ENCODE measurements at places on chromosomes 4 and X.
A peak's percentile ranks its signal among the peaks of the same experiment; 100 is the strongest.

- DNase-seq = no peak
Measured at GRCh38 chr4:106588891-106589290, 220.3 kb upstream of the GIMD1 start.

- peak; percentile 90 for DNase-seq
Measured at GRCh38 chr4:114364857-114365256, 233.8 kb upstream of the UGT8 start.

DNA sequence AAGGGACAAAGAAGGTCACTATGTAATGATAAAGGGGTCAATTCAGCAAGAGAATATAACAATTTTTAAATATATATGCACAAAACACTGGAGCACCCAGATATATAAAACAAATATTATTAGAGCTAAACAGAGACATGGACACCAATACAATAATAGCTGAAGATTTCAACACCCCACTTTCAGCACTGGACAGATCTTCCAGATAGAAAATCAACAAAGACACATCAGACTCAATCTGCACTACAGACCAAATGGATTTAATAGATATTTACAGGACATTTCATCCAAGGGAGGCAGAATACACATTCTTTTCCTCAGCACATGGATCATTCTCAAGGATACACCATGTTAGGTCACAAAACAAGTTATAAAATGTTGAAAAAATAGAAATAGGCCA is 111.4 kb downstream of the SOX3 start:
- DNase-seq = no peak

- DNase-seq = no peak
Measured at GRCh38 chrX:17174671-17175070, 200.3 kb upstream of the NHS start.

- DNase-seq = no peak
Measured at GRCh38 chr4:17997129-17997528, 24.4 kb downstream of the LCORL start.

DNA sequence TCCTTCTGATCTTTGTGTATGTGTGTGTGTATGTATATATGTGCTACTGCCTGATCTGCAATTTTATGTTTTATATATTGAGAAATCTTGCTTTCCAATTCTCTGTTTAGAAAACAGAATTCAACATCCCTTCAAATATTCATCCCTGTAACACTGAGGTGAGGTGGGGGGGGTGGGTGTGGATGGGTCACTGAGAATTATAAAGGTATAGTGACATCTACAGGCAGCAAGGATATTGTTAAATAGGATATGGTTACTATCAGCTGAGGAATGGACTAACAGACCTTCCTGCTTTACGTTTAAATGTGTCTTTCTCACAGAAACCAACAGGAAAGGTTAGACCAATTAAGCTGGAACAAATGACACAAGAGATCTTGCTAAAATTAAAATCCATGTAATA is 19.0 kb upstream of the MAGEB2 start:
- DNase-seq = peak; percentile 1

DNA sequence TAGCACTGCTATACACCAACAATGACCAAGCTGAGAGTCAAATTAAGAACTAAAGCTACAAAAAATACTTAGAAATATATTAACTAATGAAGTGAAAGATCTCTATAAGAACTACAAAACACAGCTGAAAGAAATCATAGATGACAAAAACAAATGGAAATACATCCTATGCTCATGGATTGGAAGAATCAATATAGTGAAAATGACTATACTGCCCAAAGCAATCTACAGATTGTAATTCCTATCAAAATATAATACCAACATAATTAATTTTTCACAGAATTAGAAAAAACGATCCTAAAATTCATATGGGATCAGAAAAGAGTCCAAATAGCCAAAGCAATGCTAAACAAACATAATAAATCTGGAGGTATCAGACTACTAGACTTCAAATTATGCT is 87.8 kb downstream of the STARD8 start:
- no peak for DNase-seq

- peak; percentile 16 for DNase-seq
Measured at GRCh38 chrX:56763556-56764152, 34.6 kb downstream of the NBDY start.

DNA sequence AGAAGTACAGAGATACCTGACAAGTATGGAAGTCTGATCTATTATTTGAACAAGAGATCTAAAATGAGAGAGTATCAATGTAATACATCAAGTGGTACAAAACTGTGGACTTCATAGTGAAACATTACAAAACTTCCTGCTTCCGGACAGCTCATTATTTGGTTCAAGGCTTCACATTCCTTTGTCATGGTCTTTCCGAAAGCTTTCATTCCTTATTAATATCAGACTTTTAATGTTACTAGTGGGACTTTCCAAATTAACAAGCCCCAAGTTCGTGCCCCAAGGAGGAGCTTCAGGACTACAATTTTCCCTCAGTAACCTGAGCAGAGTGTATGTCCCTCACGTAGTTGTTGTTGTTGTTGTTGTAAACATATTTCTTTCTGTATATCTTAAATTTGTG is 1.2 kb downstream of the CHIC2 start:
- no peak for DNase-seq

DNA sequence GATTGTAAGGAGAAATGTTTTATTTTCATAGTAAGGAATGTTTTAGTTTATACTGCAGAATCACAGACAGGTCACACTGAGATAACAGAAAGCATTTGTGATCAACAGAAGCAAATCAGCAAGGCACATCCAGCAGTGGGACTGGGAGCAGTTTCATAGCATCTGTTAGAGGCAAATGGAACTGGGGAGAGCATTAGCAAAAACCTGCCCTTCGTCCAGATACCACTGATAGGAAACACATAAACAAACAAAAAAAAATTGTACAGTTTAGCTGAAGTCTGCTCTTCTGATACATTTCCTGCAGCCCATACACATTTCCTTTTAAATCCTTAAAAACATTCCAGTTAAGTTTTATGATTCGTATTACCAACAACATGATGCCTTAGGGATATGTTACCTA is 374.3 kb downstream of the PCDH7 start:
- no peak for DNase-seq

GRCh38 chrX:10483191-10483831 is 137.1 kb downstream of the MID1 start:
- DNase-seq = no peak

DNA sequence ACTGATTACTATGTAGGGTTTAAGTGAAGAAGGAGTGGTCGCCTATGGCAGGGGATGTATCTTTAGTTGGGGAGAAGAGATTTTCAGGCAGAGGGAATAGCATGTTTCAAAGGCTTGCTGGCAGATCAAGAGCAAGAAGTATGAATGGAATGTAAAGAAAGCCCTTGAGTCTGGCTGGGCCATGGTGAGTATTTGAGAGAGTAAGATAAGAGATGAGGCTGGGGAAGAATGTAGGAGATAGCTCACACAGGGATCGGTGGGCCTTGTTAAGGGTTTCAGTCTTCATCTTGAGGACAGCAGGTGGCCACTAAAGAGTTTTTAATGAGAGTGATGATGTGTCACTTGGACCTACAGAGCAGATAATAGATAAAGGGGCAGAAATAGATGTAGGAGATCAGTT is 319.1 kb upstream of the RPS6KA3 start:
- no peak for DNase-seq

GRCh38 chr4:103303011-103303410 is 104.9 kb upstream of the CENPE start:
- no peak for DNase-seq

- no peak for DNase-seq
Measured at GRCh38 chr4:151771664-151772063, 10.9 kb upstream of the GATB start.

GRCh38 chr4:41144812-41145211 is 69.5 kb downstream of the APBB2 start:
- DNase-seq = no peak

DNA sequence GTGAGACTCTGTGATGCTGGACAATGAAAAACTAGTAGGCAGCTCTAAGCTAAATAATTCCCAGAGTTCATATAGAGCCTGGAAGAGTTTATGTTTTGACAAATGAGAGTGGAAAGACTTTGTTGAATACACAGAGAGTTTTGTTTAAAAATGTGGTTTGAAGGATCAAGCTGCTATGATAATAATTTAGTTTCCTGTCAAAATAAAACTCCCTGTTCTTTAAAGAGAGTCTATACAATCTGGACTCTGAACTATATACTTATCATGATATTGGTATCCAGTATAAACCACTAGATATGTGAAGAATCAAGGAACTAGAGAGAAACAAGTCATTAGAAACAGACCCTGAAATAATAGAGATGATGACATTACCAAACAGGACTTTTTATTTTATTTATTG is 158.6 kb downstream of the C4orf33 start:
- no peak for DNase-seq

DNA sequence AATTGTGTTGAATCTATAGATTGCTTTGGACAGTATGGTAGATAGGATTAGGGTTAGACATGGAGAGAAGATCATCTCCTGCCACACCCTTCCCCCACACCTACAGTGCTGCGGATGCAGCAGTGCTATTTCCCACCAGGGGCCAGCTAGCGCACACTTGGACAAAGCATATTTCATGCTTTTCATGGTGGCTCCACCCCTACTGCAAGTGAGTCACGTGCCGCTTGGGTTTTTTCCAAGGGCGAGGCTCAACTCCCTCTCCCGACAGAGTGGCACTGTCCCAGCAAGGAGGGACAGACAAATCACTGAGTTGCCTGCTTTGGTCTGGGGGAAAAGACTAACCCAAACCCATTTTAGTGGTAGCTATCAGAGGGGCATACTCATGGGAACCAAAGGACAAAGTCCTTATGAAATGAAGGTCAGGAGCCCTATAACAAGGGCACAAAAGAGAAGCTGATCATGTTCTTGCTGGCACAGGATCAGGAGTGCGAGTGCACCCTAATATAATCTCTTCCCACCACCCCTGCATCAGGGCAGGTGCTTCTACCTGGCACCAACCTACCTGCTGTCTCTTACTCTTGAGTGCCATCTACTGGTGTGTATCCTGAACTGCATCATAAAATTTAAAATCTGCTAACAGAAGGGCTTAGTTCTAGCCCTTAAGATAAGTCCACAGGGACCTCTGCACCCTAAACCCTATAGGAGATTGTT is 55.1 kb upstream of the PGAM4 start:
- DNase-seq = no peak

DNA sequence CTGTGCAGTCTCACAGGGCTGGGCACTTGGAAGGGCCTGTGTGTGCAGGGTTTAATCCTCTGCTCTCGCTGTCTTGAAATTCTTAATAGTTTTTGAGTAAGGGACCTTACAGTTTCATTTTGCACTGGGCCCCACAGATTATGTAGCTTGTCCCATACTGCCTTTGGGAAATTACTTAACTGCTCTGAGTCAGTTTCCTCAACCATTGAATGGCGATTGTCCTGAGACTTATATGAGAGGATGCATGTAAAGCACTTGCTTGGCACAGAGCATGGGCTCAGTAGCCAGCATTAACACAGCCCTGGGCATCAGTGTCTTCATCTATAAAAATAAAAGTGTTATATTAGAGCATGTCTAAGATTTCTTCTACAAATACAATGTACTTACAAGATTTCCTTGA is 55.8 kb downstream of the CLCN5 start:
- no peak for DNase-seq

GRCh38 chr4:3792813-3793212 is 26.6 kb downstream of the ADRA2C start:
- DNase-seq = no peak

DNA sequence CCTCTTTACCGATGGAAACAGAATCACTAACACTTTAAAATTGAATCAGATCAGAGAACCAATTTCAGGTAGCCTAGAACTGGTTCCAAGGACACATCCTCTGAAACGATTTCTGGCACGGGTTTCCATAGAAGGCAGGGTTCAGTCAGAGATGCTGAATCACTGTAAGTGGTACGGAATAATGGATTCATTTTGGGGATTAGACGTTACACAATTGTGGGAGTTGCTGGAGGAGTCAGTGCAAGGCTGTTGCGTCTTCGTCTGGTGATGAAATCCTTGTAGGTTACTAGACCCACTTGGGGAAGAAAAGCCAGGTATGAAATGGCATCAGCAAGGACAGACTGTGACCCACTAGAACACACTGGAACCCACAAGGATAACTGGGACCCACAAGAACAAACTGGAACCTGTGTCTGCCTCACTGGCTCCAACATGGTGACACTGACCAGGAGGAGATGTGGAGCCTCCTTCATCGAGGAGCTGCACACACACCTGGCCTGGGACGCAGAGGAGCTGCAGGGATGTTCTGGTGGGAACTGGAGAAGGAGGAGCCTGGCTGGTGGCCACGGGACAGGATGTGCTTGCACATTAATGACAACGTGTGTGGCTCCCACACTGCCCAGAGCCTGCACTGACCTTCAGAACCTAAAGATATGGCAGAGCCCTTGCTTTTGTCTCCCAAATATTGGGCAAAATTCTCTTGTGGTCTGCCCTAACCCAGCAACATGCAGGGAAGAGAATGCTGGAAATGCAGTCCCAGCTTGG is 105.1 kb downstream of the TRAPPC11 start:
- DNase-seq = no peak

DNA sequence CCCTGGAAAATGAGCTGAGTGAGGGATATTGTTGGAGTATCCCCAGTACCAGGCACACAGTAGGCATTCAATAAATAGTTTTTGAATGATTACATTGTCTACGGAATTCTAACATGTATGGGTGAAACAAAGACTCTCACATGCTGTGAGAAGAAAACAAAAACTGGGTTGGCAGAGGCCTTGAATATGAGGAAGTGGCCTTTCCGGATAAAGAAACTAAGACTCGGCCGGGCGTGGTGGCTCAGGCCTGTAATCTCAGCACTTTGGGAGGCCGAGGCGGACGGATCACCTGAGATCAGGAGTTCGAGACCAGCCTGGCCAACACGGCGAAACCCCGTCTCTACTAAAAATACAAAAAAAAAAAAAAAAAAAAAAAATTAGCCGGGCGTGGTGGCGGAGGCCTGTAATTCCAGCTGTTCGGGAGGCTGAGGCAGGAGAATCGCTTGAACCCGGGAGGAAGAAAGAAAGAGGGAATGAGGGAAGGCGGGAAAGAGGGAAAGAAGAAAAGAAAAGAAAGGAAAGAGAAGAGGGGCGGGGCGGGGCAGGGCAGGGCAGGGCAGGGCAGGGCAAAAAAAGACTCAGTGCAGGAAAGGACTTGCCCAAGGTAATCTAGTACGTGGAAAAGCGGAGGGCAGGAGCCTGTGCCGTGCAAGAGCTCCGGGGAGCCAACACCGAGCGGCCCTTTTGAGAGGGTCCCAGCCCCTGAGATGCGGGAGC is 689 bp upstream of the TMA16 start:
- no peak for DNase-seq

GRCh38 chr4:82642331-82642730 is 80.5 kb upstream of the TMEM150C start:
- no peak for DNase-seq

GRCh38 chr4:6207602-6208001 is 7.3 kb upstream of the JAKMIP1 start:
- no peak for DNase-seq

GRCh38 chrX:121504153-121504552 is 456.7 kb downstream of the GLUD2 start:
- DNase-seq = no peak

- DNase-seq = no peak
Measured at GRCh38 chrX:70755850-70756249, 152.7 kb downstream of the TEX11 start.

GRCh38 chrX:41665686-41666085 is 23.1 kb upstream of the GPR34 start:
- DNase-seq = no peak

Measured in brain microvascular endothelial cell (primary cell).